ENCODE measurements at places on chromosomes 4 and X.

- DNase-seq = no peak
Measured at GRCh38 chr4:122810669-122811068, 16.0 kb upstream of the FGF2 start.

GRCh38 chrX:43581888-43582539 lies 74.1 kb upstream of the MAOA start:
- no peak for DNase-seq

GRCh38 chrX:46575991-46576392 lies 2.4 kb downstream of the CHST7 start:
- DNase-seq = no peak

GRCh38 chrX:96715481-96715880 lies 30.8 kb downstream of the DIAPH2 start:
- no peak for DNase-seq

GRCh38 chr4:169209388-169209883 lies 61.3 kb downstream of the SH3RF1 start:
- no peak for DNase-seq

GRCh38 chr4:144969821-144970220 lies 128.2 kb downstream of the ANAPC10 start:
- no peak for DNase-seq

DNA sequence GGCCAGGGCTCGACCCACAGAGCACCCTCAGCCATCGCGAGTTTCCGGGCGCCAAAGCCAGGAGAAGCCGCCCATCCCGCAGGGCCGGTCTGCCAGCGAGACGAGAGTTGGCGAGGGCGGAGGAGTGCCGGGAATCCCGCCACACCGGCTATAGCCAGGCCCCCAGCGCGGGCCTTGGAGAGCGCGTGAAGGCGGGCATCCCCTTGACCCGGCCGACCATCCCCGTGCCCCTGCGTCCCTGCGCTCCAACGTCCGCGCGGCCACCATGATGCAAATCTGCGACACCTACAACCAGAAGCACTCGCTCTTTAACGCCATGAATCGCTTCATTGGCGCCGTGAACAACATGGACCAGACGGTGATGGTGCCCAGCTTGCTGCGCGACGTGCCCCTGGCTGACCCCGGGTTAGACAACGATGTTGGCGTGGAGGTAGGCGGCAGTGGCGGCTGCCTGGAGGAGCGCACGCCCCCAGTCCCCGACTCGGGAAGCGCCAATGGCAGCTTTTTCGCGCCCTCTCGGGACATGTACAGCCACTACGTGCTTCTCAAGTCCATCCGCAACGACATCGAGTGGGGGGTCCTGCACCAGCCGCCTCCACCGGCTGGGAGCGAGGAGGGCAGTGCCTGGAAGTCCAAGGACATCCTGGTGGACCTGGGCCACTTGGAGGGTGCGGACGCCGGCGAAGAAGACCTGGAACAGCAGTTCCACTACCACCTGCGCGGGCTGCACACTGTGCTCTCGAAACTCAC lies 3.6 kb downstream of the MID1IP1 start:
- no peak for DNase-seq

- no peak for DNase-seq
Measured at GRCh38 chr4:72295966-72296557, 264.3 kb downstream of the NPFFR2 start.

DNA sequence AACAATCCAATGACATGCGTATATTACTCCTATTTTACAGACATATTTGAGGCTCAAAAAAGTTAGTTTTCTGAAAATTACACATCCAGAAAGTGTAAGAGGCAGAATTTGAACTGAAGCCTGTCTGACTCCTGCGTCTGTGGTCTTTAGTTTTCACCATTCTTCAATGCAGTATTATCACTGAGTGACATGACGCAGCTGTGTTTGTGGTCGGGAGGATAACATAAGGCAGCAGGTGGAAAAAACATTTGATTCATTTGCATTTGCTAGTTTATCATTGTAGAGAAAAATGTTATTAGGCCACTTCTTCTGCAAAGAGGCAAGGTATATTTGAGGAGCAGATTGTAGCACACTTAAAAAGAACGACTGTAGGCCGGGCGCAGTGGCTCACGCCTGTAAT lies 186.7 kb downstream of the TENM3 start:
- DNase-seq = no peak

GRCh38 chrX:21167011-21167410 lies 207.2 kb upstream of the CNKSR2 start:
- DNase-seq = no peak

- no peak for DNase-seq
Measured at GRCh38 chr4:87498446-87498900, 30.7 kb downstream of the SPARCL1 start.

GRCh38 chrX:41128955-41129354 lies 43.7 kb downstream of the USP9X start:
- no peak for DNase-seq

- DNase-seq = no peak
Measured at GRCh38 chr4:122718281-122718680, 14.2 kb upstream of the BBS12 start.

- DNase-seq = no peak
Measured at GRCh38 chrX:28016823-28017222, 35.6 kb upstream of the DCAF8L1 start.

- no peak for DNase-seq
Measured at GRCh38 chr4:188374871-188375270, 235.6 kb downstream of the TRIML1 start.

GRCh38 chrX:153829799-153830639 lies at the start of gene PDZD4:
Gene PDZD4, minus strand, starts transcription at chrX:153830544. Its CDS starts 246 bp downstream, at chrX:153830298.
- no peak for DNase-seq

GRCh38 chr4:52651996-52652672 lies 7.0 kb downstream of the USP46 start:
- DNase-seq = no peak

DNA sequence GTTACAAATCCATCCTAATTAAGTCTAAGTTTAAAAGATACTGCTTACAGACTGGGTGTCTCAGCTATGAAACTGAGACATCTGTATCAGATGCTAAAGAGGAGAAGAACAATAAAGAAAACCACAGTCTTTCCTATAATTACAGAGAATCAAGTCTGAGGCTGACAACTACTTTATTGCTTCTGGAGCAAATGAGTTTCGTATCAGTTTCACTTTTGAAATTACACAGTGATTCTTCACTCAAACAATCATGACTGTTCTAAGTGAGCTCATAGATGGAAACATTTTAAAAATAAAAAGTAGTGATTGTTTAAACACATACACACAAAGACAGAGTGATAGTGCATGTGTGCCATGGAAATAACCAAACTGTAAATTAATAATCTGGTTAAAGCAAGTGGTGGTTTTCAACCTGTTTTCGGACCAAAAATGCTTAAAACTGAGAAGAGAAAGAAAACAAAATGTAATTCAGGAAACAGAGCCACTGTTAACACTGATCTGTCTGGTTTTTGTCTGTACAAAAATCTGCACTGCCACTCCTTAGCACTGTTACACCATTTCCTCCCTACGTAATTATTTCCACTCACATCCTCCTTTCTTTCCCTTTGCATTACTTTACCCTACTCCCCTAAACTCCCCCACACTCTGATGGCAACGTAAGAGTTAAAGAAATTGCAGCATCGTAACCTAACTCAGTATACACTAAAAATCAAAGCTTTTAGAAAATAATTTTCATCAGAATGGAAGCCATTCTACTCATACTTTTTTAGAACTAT lies 12.5 kb downstream of the RFC1 start:
- DNase-seq = no peak

DNA sequence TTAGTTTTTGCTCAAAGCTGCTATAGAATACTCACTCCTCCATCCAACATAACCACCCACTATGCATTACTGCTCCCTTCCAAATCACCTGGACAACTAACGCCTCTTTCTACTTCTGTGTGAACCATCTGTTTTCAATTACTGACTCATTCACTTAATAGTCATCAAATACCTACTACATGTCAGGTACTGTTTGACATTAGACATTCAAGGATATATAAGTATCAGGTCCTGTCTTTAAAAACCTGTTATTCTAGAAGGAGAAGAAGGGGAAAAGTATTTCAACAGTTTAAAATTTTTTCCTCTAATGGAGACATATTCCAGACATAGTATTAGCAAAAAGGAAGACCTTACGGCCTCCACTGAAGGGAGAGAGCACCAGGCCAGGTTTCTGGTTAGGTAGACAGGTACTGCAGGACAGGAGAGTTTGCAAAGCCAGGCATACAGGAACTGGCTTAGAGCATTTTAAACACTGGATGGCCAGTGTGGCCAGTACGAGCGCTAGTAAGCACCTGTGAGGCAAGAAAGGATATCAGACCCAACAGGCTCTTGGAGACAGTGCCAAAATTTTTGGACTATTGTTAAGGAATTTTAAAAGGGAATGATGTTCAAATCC lies 39.0 kb downstream of the SH3RF1 start:
- DNase-seq = no peak
